Right renal pelvis (tissue), 4 donors: ENCODE measurements at places on chromosomes 7 and 10.

GRCh38 chr7:24963218-24963617, 16.8 kb downstream of the OSBPL3 start:
- no peak for DNase-seq

GRCh38 chr10:132684164-132684891, 101.6 kb downstream of the NKX6-2 start:
- DNase-seq = no peak

GRCh38 chr7:101179117-101179516, 976 bp downstream of the NAT16 start:
- DNase-seq = no peak

- no peak for DNase-seq
Observed at GRCh38 chr7:22672846-22673680, 53.9 kb upstream of the IL6 start.

DNA sequence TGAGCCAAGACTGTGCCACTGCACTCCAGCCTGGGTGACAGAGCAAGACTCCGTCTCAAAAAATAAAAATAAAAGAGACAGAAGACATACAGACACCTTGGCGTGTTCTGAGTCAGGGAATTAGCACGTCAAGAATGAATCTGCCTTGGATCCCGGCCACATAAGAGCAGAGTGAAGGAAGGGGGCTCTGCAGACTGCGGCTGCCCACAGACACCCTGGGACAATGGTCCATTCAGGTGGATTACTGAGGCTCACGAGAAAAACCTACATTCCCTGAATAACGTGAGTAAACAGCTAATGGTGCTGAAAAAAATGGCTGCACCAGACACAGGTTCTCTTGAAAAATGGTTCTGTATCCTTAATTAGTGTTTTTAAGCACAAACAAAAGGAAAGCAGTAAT, 100.1 kb upstream of the FGFR2 start:
- DNase-seq = no peak

DNA sequence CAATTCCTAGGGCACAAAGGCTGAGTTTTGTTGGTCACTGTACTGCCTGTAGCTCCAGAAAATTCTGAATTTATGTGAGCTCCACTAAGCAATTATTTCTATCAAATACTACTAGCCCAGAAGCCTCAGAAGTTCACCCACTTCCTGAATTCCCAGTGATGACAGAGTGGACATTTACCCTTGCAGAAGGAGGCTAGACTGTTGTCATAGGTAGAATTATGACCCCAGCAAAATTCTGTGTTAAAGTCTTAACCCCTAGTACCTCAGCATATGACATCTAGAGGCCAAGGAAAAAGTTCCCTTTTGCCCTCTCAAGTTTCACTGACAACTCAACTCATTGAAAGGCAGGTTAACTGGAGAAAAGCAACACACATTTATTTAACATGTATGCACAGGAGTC, 78.7 kb upstream of the KMT2E start:
- no peak for DNase-seq

DNA sequence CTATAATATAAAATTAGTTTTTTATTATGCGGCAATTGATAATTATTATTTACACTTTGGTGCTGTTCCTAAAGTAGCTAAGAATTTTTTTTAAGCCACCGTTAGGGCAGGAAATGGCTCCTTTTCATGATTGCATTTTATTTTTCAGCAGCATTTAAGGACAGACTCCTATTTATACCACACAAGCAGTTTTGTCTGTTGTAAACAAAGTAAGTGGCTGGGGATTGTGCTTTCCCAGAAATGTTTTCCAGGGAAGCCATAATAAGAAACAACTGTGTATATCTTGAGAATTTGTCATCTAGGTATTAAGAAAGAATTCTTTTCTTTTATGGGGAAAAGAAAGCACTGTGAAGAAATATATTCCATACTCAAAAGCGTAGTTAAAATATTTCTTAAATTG, 232.0 kb downstream of the VTI1A start:
- DNase-seq = no peak
